Suppressor macrophage treated with lipopolysaccharide for 4 hours (primary cell): ENCODE measurements at places on chromosomes 13 and 19.

DNA sequence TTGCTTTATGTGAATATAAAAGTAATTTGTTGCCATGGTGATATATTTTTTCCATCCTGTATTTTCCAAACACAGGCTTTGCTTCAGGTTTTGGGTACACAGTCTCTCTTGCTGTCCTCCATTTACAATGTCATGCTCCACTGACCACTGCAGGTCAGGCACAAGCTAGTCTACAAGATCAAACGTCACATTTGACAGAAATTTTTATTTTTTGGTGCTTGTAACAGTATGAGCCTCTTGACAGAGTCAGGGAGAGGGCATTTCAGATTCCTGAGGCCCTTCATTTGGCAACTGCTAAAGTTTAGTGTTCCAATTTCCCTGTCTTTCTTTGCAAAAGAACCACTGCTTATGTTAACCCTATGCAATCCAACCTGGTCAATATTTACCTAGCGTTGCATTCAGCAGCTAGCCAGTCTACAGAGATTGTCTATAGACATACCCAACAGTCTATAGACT is 175.0 kb downstream of the RFC3 start:
- DNase-seq = no peak

- DNase-seq = no peak
Measured at GRCh38 chr13:40992678-40993518, 26.2 kb downstream of the ELF1 start.

GRCh38 chr19:16519230-16519687 is 23.0 kb downstream of the CHERP start:
- no peak for DNase-seq

GRCh38 chr19:33429891-33430673 is 56.6 kb downstream of the CEBPG start:
- DNase-seq = no peak
